ENCODE measurements at places on chromosomes 4 and X. TPM values are rescaled to one million over a fixed set of nuclear protein-coding genes. Genes with fewer than 3 reads are reported as not detected.

Gene SRPK3
- not detected for total RNA-seq

Gene PAGE4
- total RNA-seq: not detected

DNA sequence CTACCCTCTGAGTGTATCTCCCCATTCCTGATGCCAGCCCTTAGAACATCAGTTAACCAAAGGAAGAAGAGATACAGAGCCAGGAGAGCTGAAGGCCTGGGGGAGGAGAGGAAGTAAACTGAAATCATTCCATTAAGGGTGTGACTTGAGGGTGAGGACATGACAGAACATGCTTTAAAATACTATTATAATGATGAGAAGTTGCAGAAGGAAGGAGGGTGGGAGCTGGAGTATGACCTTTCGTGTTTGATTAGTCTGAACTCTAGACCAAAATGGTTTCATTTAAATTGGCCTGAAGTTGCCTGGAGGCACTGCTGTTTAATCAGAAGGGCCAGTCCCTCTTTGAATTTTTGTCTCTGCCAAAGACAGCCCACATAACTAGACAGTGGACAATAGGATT is 11.4 kb downstream of the INTS6L start:
- H3K4me1 ChIP-seq: peaks cover 9% of the 10 kb centered on the region
- H3K36me3 ChIP-seq: no peaks in the 10 kb centered on the region
- no peak overlapping the region for H3K4me3 ChIP-seq
- DNase-seq: no peak
- no peak overlapping the region for H3K27ac ChIP-seq
- H3K27me3 ChIP-seq: no peaks in the 10 kb centered on the region

Gene PRDM5
- 40.4 TPM for total RNA-seq

Gene PRR32
- total RNA-seq: not detected

GRCh38 chr4:87805971-87806370 is 6.6 kb downstream of the IBSP start:
- H3K27ac ChIP-seq: no peak overlapping the region
- H3K36me3 ChIP-seq: no peaks in the 10 kb centered on the region
- DNase-seq: no peak
- no peak overlapping the region for H3K4me3 ChIP-seq

DNA sequence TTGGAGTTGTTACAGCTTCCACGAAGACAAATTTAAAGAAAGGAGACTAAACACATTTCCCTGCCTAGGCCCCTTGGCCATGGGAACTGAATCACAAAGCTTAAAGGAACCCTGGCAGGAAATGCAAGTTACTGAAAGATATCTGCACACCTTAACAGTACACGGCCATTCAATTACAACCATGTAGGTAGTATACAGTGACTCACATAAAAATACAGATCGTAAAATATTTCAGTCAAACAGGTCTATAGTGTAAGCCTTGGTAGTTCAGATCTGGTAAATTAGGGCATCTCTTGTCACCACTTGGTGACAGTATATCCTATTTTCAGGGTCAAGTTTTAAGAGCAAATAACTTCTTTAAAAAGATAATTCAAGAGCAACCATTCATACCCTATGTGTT is 112.0 kb downstream of the ATG4A start:
- no peak for DNase-seq
- no peaks in the 10 kb centered on the region for H3K36me3 ChIP-seq
- H3K27me3 ChIP-seq: no peaks in the 10 kb centered on the region
- H3K27ac ChIP-seq: no peak overlapping the region
- H3K4me3 ChIP-seq: no peak overlapping the region

Gene XG
- 0.97 TPM for total RNA-seq

DNA sequence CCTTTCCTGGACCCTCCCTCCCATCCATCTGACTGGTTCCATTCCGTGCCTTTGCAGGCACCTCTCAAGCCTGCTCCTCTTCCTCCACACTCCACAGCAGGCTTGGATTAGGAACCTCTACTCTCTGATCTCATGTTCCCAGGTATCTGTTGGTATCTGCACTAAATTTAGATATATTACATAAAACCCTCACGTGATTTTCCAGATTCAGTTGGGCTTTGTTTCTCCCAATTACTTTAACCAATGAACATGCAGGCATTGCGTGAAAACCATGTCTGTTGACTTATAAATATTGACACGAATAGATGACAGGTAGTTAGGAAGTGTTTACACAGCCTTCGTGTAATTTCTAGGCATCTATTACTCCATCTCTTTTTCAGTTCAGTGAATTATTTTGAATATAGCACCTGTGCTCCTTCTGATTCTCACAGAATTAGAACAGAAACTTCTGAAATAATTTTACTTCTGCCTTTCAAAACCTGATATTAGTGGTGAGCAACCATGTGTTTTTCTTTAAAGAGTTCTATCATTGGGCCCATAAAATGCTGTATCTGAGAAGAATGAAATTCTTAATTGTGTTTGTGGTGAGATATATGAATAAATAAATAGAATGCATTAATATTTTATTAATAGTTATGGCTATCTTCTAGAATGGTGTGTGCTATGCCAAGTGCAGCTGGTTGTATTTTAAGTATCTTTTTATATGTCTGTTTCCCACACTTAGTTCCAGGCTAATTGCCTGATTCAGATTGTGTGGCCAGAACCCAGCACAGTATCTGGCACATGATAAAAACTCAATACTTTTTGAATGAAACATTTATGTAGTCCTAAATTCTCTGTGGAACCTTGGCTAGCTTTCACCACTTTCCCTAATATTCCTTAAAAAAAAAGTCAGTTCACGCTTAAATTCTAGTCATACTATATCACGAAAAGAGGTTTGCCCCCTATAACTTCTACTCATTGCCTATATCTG is 304.8 kb downstream of the QDPR start:
- H3K4me1 ChIP-seq: no peaks in the 10 kb centered on the region
- H3K36me3 ChIP-seq: no peaks in the 10 kb centered on the region
- H3K27ac ChIP-seq: no peak overlapping the region
- no peak overlapping the region for H3K4me3 ChIP-seq

Gene FATE1
- 0.31 TPM for total RNA-seq

- peaks cover 8% of the 10 kb centered on the region for H3K4me1 ChIP-seq
- peak overlapping the region; percentile 49 for H3K4me3 ChIP-seq
- no peaks in the 10 kb centered on the region for H3K27me3 ChIP-seq
- peaks cover 20% of the 10 kb centered on the region for H3K36me3 ChIP-seq
- peak overlapping the region; percentile 83 for H3K27ac ChIP-seq
These were observed 20.5 kb downstream of the MAEA start for GRCh38 chr4:1310031-1310795.

Gene SPANXN3
- not detected for total RNA-seq

- H3K27me3 ChIP-seq: no peaks in the 10 kb centered on the region
- H3K4me3 ChIP-seq: peak overlapping the region; percentile 45
- H3K4me1 ChIP-seq: peaks cover 20% of the 10 kb centered on the region
- DNase-seq: peak; percentile 90
These were observed 181.1 kb downstream of the LARP7 start for GRCh38 chr4:112817933-112818593.

- peaks cover 12% of the 10 kb centered on the region for H3K4me1 ChIP-seq
- no peak overlapping the region for H3K27ac ChIP-seq
- no peaks in the 10 kb centered on the region for H3K27me3 ChIP-seq
- no peak for DNase-seq
These were observed 5.1 kb downstream of the PIGG start for GRCh38 chr4:504076-504475.

Gene SLC4A4
- total RNA-seq: 2.3 TPM

Gene RNF113A
- total RNA-seq: 10.9 TPM

Gene TMPRSS11A
- not detected for total RNA-seq

GRCh38 chr4:2802618-2803531 is 10.0 kb downstream of the SH3BP2 start:
- H3K27me3 ChIP-seq: no peaks in the 10 kb centered on the region
- no peak for DNase-seq
- H3K27ac ChIP-seq: no peak overlapping the region
- no peaks in the 10 kb centered on the region for H3K36me3 ChIP-seq
- H3K4me3 ChIP-seq: no peak overlapping the region
- peaks cover 16% of the 10 kb centered on the region for H3K4me1 ChIP-seq

- no peak for DNase-seq
- H3K4me1 ChIP-seq: no peaks in the 10 kb centered on the region
- peak overlapping the region; percentile 77 for H3K4me3 ChIP-seq
- H3K27me3 ChIP-seq: no peaks in the 10 kb centered on the region
These were observed 683 bp downstream of the EBP start for GRCh38 chrX:48522291-48522690.

DNA sequence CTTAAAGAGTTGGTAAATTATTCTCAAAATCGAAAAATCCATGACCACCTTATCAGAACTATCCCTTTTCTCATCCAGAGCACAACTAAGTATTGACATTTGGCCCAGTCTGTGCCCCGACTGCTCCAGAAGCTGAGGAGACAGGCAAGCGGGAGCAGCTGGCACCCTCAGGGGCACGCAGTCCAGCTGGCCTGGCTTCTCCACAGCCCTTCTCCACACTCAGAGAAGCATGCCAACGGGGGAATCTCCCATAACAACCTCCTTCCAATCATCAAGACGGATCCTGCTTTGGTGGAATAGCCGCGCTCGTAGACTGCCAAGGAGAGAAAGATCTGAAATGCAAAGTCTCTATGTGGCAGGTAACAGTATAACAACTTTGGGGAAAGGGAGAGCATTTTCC is 85.4 kb downstream of the AFAP1 start:
- no peak for DNase-seq
- peaks cover 3% of the 10 kb centered on the region for H3K4me1 ChIP-seq
- H3K27me3 ChIP-seq: no peaks in the 10 kb centered on the region
- no peak overlapping the region for H3K27ac ChIP-seq
- H3K4me3 ChIP-seq: no peak overlapping the region
- no peaks in the 10 kb centered on the region for H3K36me3 ChIP-seq

- H3K4me1 ChIP-seq: peaks cover 3% of the 10 kb centered on the region
- DNase-seq: no peak
- no peak within 1 kb of the TSS for H3K4me3 ChIP-seq
- no peaks in the 10 kb centered on the region for H3K27me3 ChIP-seq
These were observed at the start of gene S100P for GRCh38 chr4:6693231-6694176. TSS of gene S100P (plus strand) at chr4:6693878. CDS start at chr4:6693933, 55 bp downstream.

- no peaks in the 10 kb centered on the region for H3K27me3 ChIP-seq
- no peak overlapping the region for H3K4me3 ChIP-seq
- no peaks in the 10 kb centered on the region for H3K36me3 ChIP-seq
- no peaks in the 10 kb centered on the region for H3K4me1 ChIP-seq
These were observed 60.1 kb upstream of the ACSL4 start for GRCh38 chrX:109793191-109793590.

- H3K27me3 ChIP-seq: no peaks in the 10 kb centered on the region
- no peak for DNase-seq
- H3K36me3 ChIP-seq: no peaks in the 10 kb centered on the region
- peaks cover 9% of the 10 kb centered on the region for H3K4me1 ChIP-seq
These were observed 72.5 kb downstream of the RGS12 start for GRCh38 chr4:3365326-3365725.

- peak; percentile 81 for DNase-seq
- peaks cover 18% of the 10 kb centered on the region for H3K4me1 ChIP-seq
- no peaks in the 10 kb centered on the region for H3K36me3 ChIP-seq
- no peak overlapping the region for H3K27ac ChIP-seq
These were observed 187.5 kb downstream of the QDPR start for GRCh38 chr4:17324386-17324830.

DNA sequence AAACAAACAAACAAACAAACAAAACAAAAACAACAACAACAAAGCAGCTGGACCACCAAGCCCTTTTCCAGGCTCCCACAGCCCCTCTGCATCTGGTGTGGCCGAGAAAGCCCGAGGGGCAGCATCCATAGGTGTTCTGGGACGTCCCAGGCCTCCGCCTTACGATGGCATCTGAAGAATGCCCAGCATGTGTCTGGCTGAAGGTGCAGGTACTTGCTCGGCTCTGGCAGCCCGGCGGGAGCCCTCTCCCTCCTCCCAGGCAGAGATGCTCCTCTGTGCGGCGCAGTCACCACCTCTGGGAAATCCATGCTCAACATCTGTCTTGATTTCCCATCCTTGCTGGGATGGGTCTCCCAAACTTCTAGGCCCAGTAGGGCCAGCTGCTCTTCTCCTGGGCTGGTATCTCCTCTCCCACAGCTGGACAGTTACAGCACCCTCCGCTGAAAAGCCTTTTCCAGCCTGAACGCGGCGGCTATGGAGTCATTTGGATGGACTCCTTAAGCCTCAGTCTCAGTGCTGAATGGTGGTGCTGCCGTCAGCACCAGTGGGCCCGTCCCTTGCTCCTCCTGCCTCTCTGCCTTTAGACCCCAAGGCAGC is 4.3 kb downstream of the PSAPL1 start:
- no peak overlapping the region for H3K4me3 ChIP-seq
- H3K4me1 ChIP-seq: peaks cover 24% of the 10 kb centered on the region
- no peaks in the 10 kb centered on the region for H3K36me3 ChIP-seq
- DNase-seq: peak; percentile 74
- no peaks in the 10 kb centered on the region for H3K27me3 ChIP-seq

Gene PLK4
- 37.3 TPM for total RNA-seq

Data from GM23338 (cell line).